NCI-H2081 treated with DMSO at 0.1 percent for 48 hours (cell line): ENCODE measurements at places on chromosomes 7 and 10.

GRCh38 chr10:45376371-45376801 lies 2.4 kb downstream of the ALOX5 start:
- no peak for DNase-seq

GRCh38 chr7:108589199-108589598 lies 19.5 kb downstream of the DNAJB9 start:
- no peak for DNase-seq

- DNase-seq: no peak
These were observed 79.8 kb upstream of the PHYHIPL start for GRCh38 chr10:59096631-59097030.

DNA sequence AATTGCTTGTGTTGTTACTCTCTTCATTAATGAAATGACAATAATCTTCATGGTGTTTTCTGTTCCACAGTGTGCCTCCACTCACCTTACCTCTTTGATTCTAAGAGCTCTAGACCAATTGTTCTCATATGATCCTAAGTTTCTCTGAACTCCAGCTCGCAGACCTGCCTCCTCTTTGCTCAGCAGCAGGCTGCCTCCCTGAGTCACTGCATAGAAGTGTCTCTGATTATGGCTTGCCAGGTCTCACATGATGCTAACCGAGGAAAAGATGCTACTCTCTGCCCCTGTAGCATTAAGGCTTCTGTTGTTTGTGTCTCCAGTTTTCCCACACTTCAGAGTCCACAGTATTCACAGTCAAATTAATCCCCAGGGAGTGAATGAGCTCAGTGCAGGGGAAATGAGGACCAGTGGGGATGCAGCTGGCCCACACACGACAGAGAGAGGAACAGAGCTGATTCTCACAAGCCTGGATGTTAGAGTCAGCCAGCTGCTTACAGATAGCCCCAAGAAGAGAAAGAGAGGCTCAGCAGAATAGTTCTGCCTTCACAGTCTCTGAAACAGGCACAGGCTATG lies 145.9 kb upstream of the EGR2 start:
- no peak for DNase-seq
